ENCODE measurements at places on chromosomes 1 and 21.

GRCh38 chr1:44031252-44032169 lies at the start of gene SLC6A9:
TSS of gene SLC6A9 (minus strand) at chr1:44031462. CDS start at chr1:44024277, 7,185 bp downstream.
- no peak for DNase-seq

GRCh38 chr1:162006081-162006480 lies 17.6 kb downstream of the OLFML2B start:
- DNase-seq = no peak

GRCh38 chr1:22376976-22377375 lies 74.7 kb upstream of the ZBTB40 start:
- no peak for DNase-seq

DNA sequence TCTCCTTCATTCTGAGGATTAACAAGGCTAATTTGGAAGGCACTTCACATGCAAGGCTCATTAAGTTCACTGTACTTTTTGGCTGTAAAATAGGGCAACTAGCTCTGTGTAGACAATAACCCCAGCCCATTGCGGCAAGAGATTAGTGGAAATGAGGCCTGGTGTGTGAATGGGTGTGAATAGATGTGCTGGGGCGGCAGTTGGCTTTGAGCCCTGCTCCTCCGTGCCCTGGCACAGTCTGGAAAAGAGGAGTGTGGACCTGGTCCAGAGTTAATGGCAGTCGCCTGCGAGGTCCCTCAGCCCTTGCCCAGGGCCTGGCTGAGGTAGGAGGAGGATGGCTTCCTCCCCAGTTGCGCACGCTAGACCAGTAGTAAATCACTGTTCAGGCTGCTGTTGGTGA lies 4.8 kb downstream of the KISS1 start:
- DNase-seq = peak; percentile 55

GRCh38 chr1:44553771-44554170 lies 120.5 kb downstream of the TMEM53 start:
- no peak for DNase-seq

- no peak for DNase-seq
These were observed 133.5 kb downstream of the HMGB4 start for GRCh38 chr1:33997127-33998036.

Measured in hypothalamus (tissue), 51 donors.